Keratinocyte (primary cell): ENCODE measurements at places on chromosomes 16 and 17.
A peak's percentile ranks its signal among the peaks of the same experiment; 100 is the strongest.

- peaks cover 10% of the 10 kb centered on the region for H3K4me1 ChIP-seq
- H3K27ac ChIP-seq: peak overlapping the region; percentile 96
- no peak for DNase-seq
- no peaks in the 10 kb centered on the region for H3K27me3 ChIP-seq
Measured at GRCh38 chr17:75289832-75290337, 652 bp upstream of the SLC25A19 start.

DNA sequence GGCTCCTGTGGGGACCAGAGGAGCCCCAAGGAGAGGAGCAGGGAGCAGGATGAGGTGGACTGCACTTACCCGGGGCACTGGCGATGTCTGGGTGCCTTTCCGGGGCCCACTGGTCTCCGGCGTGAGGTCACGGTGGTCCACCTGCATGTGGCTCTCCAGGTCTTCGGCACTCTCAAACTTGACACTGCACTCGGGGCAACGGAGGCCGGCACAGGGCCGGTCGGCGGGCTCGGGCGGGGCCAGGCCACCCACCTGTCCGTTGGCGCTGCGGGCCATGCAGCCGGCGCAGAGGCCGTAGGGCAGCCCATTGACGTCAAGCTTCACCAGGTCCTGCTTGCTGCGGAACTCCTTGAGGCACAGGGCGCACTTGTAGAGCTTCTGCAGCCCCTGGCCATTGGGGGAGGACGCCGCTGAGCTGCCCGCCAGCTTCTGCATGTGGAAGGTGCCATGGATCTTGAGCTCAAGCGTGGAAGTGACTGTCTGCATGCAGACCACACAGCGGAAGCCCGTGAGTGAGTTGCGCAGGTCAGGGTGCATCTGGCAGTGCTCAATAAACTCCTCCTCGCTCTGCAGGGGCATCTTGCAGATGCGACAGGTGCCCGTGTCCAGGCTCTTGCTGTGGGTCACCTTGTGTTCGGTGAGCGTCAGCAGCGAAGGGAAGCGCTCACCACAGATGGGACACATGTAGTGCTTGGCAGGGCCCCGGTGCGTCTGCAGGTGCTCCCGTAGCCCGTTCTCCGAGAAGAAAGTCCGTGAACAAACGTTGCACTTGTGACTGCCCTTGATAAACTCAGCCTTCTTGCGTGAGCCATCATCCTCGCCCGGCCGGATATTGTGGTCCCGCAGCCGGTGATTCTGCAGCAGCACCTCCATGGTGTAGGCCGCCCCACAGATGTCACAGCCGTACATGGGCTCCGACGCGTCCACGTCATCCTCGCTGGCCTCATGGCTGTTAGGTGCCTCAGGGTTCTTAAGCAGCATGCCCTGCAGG lies 220.0 kb downstream of the ZNF423 start:
- no peaks in the 10 kb centered on the region for H3K4me1 ChIP-seq
- peaks cover 3% of the 10 kb centered on the region for H3K27me3 ChIP-seq
- DNase-seq: no peak
- no peaks in the 10 kb centered on the region for H3K36me3 ChIP-seq
- no peak overlapping the region for H3K4me3 ChIP-seq

DNA sequence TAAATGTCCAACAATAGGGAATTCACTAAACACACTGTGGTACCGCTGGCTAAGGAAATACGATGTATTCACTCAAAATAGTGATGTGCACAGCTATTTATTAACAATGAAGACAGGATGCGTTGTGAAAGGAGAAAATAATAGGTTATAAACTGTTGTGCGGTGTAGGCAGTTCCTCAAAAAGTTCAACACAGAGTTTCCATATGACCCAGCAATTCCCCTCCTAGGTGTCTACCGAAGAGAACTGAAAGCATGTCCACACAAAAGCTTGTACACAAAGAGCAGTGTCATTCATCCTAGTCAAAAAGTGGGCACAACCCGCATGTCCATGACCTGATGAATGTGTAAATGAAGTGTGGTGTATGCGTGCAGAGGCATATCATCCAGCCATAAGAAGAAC lies 1.2 kb upstream of the CES1 start:
- H3K4me1 ChIP-seq: no peaks in the 10 kb centered on the region
- no peak for DNase-seq
- no peaks in the 10 kb centered on the region for H3K36me3 ChIP-seq
- no peak overlapping the region for H3K4me3 ChIP-seq
- no peak overlapping the region for H3K27ac ChIP-seq
- no peaks in the 10 kb centered on the region for H3K27me3 ChIP-seq

DNA sequence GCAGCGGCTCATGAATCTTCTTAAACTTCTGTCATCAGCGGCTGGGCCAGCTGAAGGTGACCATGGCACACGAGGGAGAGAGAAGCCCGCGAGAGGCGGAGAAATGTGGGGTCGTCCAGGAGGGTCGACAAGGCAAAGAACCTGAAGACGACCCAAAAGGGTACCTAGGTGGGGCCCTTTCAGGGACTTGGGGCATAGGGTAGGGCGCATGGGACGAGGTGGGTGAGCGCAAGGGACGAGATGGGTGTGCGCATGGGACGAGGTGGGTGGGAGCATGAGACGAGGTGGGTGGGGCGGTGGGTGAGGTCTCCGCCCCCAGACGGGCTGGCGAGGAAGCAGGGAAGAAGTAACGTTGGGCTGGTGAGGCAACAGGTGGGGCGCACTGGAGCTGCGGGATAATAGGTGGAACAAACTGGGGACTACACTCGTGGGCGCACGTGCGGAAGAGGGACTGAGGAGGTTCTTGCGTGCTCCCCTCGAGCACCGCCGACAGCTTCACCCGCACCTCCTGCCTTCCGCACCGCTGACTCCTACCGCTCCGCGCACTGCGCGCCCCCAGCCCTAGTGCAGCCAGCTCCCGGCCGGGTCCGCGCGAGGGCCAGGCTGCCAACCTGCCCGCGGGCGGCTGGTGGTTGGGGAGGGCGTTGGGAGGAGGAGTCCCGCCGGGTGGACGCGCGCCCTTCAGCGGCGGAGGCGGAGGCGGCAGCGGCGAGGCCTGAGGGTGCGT lies 23.2 kb upstream of the CRYM start:
- no peaks in the 10 kb centered on the region for H3K36me3 ChIP-seq
- H3K4me1 ChIP-seq: peaks cover 21% of the 10 kb centered on the region
- DNase-seq: peak; percentile 58
- peak overlapping the region; percentile 100 for H3K27ac ChIP-seq

DNA sequence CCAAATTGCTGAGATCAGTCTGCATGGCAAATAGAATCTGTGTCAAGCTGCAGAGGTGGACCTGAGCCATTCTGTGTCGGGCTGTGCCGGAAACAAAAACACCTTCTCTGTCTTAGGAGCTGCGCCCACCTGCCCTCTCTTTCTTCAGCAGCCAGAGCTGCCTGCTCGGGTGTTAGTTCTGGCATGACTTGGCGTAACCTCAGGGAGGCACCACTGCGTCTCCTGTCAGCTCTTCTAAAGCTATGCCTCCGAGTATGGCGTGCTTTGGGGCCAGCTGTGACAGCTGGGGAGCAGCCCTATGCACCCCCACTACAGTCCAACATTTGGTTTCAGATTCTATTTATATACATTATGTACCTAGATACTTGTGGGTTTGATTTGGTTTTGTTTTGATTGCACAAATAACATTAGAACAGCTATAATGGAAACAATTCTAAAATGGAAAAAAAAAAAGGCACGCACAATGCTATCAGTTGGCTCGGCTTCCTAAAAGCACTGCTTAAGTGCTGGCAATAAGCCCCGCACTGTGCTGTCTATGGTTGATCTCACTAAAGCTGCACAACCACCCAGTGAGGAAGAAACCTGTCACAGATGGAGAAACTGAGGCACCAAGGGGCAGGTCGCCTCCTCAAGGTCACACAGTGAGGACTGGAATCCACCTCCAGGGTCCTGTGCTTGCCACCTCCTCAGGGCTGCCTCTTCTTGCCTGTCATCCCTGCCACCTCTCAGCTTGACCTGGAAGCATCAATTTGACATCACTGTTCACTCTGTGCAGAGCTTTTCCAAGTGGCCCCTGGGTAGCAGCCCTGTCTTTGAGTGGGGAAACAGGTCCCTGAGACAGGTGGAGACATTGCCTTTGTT lies 18.7 kb upstream of the ADGRG1 start:
- no peak overlapping the region for H3K27ac ChIP-seq
- no peaks in the 10 kb centered on the region for H3K27me3 ChIP-seq
- H3K36me3 ChIP-seq: no peaks in the 10 kb centered on the region
- H3K4me1 ChIP-seq: peaks cover 4% of the 10 kb centered on the region
